ENCODE measurements at places on chromosomes 3 and 15. TPM values are rescaled to one million over a fixed set of nuclear protein-coding genes. Genes with fewer than 3 reads are reported as not detected.

DNA sequence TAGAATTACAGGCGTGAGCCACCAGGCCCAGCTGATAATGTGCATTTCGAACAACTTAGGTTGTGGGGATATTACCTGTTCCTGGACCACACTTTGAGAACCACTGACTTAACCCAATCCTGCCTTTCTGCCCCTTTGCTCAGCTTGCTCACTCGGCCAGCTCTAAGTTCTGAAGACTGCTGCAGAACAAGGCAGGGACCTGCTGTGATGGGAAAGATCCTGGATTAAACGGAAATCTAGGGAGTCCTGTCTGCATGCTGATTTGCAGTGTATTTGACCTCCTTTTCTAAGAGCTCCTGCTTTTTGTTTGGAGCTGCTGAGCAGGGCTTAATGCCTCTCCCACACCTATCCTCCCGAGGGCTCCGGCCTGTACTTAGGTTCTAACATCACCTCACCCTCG lies 2.9 kb downstream of the LTK start:
- no peak for DNase-seq

DNA sequence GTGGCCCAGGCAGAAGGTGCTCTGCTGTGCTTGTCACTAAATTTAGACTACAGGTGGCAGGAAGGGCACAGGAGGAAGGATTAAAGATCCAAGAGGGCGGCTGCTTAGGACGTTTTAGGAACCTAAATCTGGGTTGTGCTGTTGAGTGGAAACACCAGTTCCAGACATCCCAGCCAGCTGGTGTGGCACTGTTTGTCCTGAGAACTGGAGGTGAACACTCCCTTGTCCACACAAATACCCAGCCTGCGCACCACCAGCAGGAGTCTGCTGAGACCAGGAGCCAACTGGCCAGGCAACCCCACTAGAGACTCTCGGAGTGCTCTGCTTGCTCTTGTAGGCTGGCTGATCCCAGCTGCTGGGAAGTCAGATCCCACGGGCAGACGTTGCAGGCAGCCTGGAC lies 30.3 kb upstream of the UACA start:
- DNase-seq = no peak

DNA sequence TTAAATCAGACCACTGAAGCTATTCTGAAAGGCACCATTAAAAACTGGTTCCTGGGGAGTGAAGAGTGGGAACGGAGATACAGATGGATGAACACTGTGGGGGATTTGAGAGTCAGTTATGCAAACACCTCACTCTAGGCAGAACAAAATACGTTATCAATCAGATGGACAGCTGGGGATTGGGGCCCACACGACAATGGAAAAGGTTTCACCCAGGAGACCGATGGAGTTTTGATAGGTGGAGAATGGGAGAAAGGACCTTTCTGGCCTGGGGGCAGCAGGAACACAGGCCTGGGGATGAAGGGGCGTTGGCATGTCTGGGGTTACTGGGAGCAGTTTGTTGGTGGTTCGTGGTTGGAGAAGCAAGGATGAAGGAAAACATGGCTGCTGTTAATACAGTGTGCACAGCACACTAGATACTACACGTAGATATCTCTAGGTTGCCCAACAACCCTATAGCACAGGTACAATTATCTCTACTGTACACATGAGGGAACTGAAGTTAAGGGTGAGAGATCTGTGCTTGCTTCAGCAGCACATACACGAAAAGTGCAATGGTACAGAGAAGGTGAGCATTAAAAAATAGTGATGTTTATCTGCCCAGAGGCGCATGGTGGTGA lies 16.5 kb downstream of the ST6GAL1 start:
- no peak for DNase-seq

UROC1 gene
- not detected for total RNA-seq

DNA sequence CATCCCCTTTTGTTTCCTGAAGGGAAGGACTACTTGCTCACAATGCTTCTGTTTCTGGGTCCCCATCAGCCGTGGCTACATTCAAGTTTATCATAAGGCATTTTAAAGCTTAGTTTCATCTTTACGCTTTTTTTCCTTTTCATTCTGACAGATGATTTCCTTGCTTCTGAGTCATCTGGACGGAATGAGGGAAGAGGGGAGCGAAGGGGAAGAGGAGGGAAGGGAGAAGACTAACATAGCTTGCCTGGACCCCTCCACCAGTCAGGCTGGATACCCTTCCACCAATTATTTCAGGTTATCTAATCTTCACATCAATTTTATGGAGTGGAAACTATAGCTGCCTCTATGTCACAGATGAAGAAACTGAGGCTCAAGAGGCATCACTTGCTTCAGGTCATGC lies 27.6 kb downstream of the FAM3D start:
- no peak for DNase-seq

DNA sequence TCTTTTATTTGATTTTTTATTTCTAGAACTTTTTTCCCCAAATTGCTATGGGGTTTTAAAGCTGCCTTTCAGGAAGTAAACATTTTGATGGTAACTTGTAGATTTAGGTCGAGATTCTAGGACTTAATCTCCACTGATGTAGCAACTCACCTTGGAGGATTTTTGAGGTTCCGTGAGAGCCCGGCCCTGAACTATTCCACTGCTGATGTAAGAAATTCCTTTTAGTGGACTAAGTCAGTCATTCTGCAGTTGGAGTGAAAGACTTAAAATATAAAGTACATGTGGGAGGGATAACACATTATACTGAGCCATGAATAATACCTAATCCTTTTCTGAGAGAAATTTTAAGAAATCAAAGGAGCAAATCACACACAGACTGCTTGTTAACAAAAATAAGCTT lies 12.6 kb upstream of the LRRC34 start:
- no peak for DNase-seq

DNA sequence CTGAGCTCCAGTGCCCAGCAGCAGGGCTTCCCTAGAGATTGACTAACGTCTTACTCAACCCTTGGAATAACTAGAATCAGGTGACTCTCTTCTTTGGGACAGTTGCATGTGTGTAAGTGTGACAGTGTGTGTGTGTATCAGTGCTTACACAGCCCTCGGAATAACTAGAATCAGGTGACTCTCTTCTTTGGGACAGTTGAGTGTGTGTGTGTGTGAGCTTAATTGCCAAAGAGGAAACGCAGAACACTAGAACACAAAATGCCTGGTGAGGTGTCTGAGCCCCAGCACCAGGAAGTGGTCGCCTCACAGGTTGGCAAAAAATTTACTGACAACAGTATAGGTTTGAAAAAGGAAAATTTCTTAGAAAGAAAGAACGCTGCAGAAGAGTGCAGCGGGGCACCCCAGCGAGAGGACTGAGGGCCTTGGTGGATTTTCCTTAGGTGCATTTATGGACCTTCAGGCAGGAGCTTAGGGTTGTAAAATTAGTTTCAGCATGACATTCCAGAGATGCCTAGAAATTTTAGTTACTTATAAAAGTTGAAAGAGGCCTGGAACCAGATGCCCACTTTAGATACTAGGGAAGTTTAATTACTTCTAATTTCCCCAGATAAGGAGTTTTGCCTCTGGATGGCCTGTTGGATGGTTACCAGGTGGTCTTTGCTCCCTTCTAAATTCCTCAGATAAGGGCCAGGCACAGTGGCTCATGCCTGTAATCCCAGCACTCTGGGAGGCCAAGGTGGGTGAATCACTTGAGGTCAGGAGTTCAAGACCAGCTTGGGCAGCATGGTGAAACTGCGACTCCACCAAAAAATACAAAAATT lies 3.7 kb upstream of the WDR82 start:
- DNase-seq = no peak

DNA sequence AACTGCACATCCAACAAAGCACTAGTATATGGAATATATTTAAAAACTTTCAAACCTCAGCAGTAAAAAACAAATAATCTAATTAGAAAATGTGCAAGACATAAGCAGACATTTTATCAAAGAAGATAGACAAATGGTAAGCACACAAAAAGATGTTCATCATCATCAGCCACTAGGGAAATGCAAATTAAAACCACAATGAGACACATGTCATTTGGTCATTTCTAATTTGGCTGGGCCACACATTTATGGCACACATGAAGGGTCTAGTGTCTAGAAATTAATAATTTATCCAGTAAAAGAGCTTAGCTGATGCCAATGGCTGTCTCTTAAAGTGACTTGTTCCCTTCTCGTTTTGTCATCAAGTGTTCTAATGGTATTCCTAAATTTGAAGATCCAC lies 45.8 kb downstream of the ARHGAP31 start:
- DNase-seq = no peak

CDHR4 gene
- total RNA-seq = not detected

GRCh38 chr3:4061783-4062360 lies 241.3 kb upstream of the SETMAR start:
- no peak for DNase-seq

GRCh38 chr3:190849607-190850006 lies 12.9 kb downstream of the GMNC start:
- DNase-seq = no peak

C3orf49 gene
- not detected for total RNA-seq

- DNase-seq = no peak
Measured at GRCh38 chr15:35838424-35839111, 292.6 kb upstream of the DPH6 start.

SCAANT1 gene
- total RNA-seq = not detected

DNA sequence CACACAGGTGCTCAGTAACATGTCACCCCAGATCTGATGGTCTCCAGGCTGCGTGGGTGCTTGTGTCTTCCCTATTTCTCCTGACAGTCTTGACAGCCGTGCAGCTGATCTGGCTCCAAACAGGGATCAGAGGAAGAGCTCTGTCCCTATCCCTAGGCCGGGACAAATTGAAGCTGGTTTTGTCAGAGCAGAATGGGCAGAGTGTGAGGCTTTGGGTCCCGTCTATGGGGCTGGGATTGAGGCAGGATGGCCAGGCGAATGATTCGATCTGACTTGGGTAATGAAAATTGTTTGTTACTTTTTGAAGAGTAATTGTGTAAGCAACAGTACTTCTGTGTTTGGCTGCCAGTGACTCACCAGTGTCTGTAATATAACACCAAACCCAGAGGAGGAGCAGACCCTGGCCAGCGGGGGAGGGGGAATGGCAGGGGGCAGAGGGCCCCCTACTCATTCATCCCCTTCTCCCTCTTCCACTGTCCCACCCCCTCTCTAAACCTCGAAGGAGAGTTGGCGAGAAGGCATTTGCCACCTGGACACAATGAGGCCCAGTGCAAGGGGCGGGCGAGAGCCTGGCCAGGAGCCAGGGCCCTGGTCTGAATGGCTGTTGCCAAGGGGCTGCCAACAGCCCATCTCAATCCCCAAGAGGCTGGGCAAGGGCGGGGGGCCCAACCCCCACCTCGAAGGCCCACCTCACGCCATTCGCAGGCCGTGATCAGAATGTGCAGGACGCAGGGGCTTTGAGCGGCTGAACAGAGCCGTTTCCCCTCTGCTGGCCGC lies 4.9 kb upstream of the MAGEF1 start:
- DNase-seq = no peak

GRCh38 chr3:141285570-141285969 lies 53.9 kb downstream of the PXYLP1 start:
- no peak for DNase-seq

DNA sequence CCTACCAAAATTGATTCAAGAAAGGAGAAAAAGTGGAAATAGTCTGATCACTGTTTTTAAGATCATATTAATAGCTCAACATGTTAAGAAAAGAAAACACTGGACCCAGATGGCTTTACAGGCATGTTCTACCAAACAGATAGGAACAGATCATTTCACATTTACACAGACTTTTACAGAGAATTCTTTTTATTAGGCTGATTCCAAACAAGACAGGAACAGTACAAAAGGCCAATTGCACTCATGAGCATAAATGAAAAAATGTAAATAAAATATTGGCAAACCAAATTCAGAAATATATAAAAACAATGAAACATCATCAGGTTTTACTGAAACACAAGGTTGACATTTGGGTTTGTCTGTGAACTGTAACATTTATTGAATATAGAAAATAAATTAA lies 106.5 kb downstream of the WNT5A start:
- DNase-seq = no peak

ACAN gene
- 2.2 TPM for total RNA-seq

DNA sequence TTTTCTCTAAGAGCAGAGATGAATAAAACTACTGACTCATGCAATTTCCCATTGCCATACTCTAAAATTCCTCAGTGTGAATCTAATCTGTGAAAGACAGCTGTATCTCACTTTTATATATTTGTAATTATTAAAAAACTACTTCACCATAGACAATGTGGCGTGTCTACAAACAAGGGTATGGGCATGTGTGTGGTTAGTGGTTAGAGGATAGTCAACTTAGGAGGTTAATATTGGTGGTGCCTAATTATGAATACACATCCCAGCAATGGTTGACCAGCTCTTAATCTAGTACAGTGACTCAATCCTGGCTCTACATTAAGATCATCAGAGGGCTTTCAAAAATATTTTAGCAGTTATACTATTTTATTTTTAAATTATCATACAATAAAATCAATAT lies 94.5 kb downstream of the GOLIM4 start:
- DNase-seq = no peak

NR2C2 gene
- total RNA-seq = 40.0 TPM

OR5K2 gene
- not detected for total RNA-seq

- DNase-seq = no peak
Measured at GRCh38 chr3:8094415-8094814, 407.2 kb upstream of the LMCD1 start.

- DNase-seq = no peak
Measured at GRCh38 chr3:123084738-123085237, 18.0 kb downstream of the PDIA5 start.

DNA sequence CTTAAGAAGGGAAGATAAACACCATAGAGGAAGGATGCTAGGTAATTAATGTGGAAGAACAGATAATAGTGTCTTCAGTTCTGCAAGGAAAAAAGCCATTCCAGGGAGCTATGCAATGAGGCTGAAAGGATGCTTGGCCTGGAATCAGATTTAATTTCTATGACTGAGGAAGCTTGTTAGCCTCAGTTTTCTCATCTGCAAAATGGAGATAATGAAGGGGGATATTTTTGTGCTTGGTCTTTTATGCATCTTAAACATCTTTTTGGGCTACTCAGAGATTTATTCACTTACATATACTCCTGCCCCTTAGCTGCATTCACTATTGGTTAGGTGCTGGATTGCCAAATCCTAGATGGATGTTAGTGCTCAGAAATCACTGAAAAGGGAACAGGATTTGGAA lies 16.7 kb downstream of the DNAJB11 start:
- DNase-seq = no peak

- peak; percentile 63 for DNase-seq
Measured at GRCh38 chr3:39178553-39178952, 13.8 kb downstream of the XIRP1 start.

GRCh38 chr3:188220988-188221818 lies 67.2 kb downstream of the LPP start:
- no peak for DNase-seq

CHDH gene
- total RNA-seq = 0.06 TPM

SENP7 gene
- 8.3 TPM for total RNA-seq

DNA sequence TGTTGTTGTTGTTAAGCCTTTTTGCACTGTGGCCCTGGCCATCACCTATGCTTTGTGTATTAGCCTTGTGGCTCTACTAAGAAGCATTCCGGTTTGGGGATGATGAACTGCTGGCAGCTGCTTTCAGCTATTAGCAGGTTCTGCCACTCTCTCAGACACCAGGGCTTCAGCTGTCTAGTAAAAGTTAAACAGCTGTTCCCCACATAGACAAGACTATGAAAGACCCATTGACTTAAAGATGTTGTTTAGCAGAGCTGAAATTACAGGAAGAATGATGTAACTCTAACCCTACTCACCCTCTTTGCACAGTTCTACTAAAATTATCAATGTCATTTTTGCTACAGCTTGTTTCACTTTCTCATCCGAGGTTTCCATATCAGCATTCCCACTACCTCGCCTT lies 131.2 kb upstream of the CGNL1 start:
- no peak for DNase-seq

- DNase-seq = no peak
Measured at GRCh38 chr3:36677331-36678007, 86.9 kb downstream of the DCLK3 start.

FAM219B gene
- total RNA-seq = 42.6 TPM

- no peak for DNase-seq
Measured at GRCh38 chr15:47586653-47587224, 130.6 kb upstream of the SEMA6D start.

All from glomerular endothelial cell (primary cell).